ENCODE measurements at places on chromosomes 5 and 9.

- no peak for DNase-seq
These were observed 108.9 kb upstream of the PPP1R26 start for GRCh38 chr9:135370411-135371375.

- DNase-seq = no peak
These were observed 132.0 kb upstream of the WWC1 start for GRCh38 chr5:168159425-168159824.

DNA sequence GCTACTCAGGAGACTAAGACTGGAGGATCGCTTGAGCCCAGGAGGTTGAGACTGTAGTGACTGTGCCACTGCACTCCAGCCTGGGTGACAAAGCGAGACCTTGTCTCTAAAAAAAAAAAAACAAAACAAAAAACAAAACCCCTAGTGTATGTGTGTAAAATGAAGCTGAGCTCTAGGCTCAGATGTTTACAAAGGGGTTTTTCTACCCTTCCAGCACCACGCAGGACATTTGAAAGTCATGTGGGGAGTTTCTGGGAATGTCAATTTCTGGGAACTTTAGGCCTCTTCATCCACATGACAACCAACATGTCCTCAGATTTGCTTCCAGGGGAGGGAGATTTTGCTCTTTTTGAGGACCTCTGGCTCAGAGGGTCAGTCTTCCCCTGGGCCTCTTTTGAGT lies 42.4 kb upstream of the AIF1L start:
- no peak for DNase-seq

DNA sequence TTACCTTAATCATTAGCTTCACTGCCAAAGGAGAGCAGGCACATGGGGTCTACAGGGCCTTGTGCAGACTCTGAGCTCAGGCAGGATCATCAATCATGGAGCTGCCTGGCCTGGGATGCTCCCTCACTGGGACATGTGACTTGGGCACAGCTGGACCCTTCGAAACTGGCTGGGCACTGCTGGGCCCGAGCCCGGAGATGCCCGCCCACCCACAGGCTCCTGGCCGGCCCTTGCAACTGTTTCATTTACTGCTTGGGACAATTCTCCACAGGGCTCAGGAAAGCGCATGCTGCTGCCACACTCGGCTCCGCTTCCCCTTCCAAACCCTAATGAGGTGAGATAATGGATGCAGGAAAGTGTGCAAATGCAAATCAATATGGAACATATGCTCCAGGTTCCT lies 387.5 kb downstream of the TRIM36 start:
- DNase-seq = no peak

DNA sequence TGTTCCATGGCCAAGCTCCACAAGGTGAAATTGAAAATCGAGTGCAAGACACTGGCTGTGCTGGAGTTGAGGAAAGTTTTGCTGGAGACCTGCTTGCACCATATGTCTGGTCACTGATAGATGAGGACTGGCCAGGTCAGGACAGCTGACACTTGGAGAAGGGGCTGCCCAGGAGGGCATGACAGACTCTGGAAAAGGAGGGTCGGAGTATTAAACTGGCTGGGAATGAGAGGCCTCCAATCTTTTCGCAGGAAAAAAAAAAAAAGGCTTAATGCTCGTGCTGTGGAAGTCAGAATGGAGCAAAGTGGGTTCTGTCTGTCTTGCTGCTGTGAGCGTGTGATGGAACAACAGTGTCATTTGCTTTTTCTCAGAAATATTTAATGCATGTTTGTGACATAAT lies 5.5 kb downstream of the TENT4A start:
- no peak for DNase-seq

DNA sequence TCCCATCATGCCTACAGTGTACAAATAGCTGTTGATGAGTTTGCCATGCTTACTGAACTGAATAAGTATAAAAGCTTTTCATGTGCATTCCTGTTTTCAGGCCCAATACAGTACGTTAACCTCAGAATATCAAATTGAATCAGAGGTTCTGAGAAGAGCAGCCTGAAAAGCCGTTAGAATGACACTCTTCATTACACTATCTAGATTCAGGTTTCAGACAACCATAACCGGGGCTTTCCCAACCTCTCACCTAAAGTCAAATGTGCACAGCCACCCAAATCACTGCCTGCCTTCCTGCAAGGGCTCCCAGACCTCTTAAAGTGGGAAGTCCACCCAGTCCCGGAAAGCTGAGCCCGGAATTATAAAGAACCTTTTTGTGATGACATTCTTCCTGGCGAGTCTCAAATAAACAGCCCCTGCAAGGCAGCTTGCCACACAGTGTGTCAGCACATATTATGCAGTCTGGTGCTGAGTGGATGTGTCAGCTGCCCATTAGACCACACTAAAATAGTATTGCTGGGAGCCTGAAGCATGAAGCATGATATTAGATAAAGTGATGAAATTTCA lies 245.8 kb downstream of the TLE4 start:
- DNase-seq = no peak

GRCh38 chr9:125920402-125920801 lies 173.2 kb downstream of the PBX3 start:
- DNase-seq = no peak

- DNase-seq = no peak
These were observed 2.3 kb upstream of the TSC1 start for GRCh38 chr9:132946631-132947295.

- no peak for DNase-seq
These were observed 2287.4 kb upstream of the WWC1 start for GRCh38 chr5:166004006-166004405.

GRCh38 chr9:105282870-105283621 lies 38.6 kb downstream of the SLC44A1 start:
- DNase-seq = no peak

DNA sequence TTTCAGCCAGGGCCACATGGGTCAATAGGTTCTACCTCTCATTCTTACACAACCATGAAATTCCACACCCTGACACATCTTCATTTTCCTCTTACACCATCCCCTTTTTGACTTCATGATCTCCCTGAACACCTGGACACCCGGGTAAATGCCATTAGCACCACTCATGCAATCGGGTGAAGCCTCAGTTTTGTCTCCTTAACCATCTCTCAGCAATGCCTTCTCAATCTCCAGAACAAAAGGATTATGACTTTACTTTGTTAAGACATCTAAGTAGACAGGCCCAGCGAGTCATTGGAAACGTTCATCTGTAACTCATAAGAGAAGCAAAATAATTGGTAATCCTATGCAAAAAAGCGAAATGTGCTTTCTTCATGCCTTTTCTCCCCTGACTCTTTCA lies 49.9 kb downstream of the ADAMTS12 start:
- no peak for DNase-seq

GRCh38 chr9:135521608-135522095 lies 412 bp downstream of the LCN1 start:
- no peak for DNase-seq

Data from GM04503 (cell line).